ENCODE measurements at places on chromosomes 13 and 19.

DNA sequence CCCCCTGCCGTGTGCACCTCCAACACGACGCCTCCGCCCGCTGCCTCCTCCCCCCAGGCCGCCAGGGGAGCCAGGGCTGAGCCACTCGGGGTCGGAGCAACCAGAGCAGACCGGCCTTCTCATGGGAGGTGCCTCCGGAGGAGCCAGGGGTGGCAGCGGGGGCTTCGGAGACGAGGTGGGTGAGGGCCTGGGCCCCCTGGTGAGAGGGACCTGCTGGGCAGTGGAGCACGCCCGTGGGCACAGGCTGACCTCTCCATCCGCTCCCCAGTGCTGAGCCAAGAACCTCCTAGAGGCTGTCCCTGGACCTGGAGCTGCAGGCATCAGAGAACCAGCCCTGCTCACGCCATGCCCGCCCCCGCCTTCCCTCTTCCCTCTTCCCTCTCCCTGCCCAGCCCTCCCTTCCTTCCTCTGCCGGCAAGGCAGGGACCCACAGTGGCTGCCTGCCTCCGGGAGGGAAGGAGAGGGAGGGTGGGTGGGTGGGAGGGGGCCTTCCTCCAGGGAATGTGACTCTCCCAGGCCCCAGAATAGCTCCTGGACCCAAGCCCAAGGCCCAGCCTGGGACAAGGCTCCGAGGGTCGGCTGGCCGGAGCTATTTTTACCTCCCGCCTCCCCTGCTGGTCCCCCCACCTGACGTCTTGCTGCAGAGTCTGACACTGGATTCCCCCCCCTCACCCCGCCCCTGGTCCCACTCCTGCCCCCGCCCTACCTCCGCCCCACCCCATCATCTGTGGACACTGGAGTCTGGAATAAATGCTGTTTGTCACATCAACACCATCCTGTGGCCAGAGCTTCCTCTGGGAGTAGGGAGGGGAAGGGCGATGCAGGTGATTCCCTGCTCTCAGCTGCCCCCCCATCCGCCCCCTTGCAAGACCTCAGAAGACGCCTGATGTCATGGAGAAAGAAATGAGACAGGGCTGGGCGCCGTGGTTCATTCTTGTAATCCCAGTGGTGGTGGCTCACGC is 12.0 kb downstream of the BCAM start:
- DNase-seq = no peak

DNA sequence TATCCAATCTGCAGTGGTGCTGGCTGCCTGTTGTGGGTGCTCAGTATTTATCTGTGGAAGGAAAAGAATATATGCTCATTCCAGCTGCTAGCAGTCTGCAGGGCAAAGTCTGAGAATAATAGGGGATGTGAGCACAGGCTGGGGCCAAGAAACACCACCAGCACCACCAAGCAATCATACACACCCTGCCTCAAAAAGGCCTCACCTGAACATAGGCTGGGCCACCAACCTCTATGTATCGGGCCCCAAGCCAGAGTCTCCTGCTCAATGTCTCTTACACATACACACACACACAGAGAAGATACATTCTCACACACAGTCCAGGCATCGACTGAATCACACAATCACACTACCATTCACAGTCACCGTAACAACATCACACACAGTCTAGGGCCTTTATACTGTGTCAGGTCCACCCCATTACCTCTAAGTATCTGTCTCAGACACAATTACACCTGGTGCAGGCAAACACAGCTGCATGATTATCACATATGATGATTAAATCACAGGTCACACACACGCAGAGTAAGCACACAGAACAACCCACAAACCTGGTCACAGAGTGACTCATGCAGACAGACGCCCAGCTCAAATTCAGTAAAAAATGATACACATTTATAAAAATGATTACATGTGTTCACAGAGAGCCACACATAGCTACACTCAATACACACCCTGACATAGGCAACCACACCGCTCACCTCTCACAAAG is 1.3 kb upstream of the ZSCAN22 start:
- DNase-seq = no peak

- no peak for DNase-seq
Measured at GRCh38 chr19:42311657-42312056, 1.5 kb upstream of the TMEM145 start.

DNA sequence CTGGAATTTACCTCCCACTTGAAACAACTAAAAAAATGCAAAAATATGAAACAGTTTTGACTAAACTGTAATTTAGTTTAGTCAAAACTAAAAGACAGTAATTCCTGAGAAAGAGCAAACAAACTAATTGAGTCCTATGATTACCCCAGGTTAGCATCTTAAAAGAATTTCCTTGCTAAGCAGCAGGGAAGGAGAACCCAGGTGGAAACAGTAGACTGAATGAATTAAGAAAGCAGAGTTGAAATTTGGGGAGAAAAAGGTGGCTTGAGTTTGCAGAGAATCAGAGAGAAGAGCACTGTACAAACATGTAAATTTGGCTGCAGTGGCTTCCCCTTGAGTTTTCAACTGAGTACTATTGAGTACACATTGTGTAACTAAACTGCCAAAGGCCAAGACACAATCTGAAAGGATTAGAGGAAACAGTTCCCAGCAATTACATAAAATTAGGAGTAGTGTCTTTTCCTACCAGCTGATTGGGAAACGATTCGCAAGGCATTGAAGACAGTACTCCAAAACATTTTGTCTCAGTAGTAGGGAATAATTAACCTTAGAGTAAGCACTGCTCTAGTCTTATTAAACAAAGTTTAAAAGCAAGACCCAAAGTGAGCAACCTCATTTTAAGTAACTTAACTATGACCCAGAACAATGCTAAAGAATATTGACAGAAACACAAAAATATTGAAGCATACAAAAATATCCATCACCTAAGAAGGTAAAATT is 820.5 kb downstream of the DACH1 start:
- no peak for DNase-seq

- DNase-seq = no peak
Measured at GRCh38 chr19:29121684-29122083, 91.3 kb downstream of the UQCRFS1 start.

GRCh38 chr19:56566904-56567273 is 379 bp upstream of the ZNF470 start:
- no peak for DNase-seq
